ENCODE measurements at places on chromosomes 5 and 9.
A peak's percentile ranks its signal among the peaks of the same experiment; 100 is the strongest.

- DNase-seq = no peak
These were observed 43.5 kb upstream of the CAVIN4 start for GRCh38 chr9:100534401-100534800.

DNA sequence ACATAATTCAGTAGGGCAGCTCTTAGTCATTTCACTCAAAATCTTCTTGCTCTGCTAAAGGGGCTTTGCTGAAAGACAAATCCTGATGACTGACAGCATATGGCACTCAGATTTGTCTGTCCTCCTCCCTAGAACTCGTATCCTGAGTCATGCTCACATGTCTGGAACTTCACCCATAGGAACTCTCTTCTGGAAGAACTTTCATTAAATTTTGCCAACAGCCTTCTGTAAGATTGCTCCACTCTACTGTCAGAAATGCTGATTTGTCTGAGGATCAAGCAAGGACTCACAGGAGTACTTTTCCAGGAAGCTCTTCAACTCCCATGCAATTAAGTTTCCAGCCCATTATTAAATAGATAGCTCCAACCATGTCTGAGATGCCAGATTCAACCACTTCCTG is 59.8 kb upstream of the SNX2 start:
- DNase-seq = peak; percentile 38

DNA sequence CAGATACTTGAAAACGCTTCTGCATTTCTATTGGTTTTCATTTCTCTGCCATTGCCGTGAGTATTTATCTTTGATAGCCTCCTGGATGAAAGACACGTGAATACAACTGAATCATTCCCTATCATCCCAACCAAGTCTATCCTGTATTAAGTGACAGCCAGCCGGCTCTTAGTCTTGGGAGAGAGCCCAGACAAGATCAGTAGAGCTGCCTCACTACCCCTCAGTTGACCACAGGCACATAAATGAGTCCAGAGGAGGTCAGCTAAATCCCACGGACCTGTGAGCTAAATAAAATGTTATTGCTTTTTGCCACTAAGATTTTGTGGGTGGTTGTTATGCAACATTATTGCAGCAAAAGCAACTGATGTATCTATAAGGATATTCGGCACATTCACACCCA is 639.0 kb upstream of the ACO1 start:
- DNase-seq = no peak

DNA sequence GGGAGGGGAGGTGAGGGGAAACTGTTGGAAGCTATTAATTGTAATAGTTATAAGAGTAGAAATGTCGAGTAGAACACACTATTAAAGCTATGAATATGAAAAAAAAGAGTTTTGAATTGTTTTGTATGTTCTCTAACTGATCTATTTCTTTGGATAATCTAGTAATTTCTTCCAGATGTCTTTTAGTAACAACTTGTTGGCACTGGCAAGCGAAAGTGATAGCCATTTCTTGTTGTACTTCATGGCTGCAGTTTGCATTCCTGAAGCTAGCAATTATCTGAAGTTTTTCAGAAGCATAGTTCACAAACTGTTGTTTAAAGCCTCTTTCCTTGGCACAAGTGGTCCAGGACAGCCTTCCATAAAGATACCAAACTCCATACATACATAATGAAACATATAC is 49.4 kb upstream of the SPATA31C2 start:
- DNase-seq = peak; percentile 58

GRCh38 chr9:136645352-136645902 is 17.3 kb upstream of the EGFL7 start:
- no peak for DNase-seq

GRCh38 chr5:17813214-17813613 is 179.0 kb downstream of the TAF11L14 start:
- no peak for DNase-seq

DNA sequence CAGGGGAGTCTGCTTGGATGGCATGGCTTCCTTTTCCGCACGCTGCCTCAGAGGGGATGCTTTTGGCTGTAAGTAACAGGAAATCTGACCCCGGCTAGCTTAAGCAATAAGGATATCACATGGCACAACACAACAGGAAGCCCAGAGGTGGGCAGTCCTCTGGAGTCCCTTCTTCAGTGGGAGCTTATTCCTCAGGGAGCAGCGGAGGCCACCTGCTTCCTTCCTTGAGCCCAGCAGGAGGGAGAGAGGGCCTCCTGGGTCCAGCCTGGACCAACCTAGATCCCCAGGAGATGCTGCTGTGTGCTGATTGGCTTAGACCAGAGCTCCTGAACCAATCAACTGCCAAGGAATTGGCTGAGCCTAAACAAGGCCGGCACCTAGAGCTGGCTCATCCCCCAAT is 66.3 kb downstream of the C9orf50 start:
- no peak for DNase-seq

DNA sequence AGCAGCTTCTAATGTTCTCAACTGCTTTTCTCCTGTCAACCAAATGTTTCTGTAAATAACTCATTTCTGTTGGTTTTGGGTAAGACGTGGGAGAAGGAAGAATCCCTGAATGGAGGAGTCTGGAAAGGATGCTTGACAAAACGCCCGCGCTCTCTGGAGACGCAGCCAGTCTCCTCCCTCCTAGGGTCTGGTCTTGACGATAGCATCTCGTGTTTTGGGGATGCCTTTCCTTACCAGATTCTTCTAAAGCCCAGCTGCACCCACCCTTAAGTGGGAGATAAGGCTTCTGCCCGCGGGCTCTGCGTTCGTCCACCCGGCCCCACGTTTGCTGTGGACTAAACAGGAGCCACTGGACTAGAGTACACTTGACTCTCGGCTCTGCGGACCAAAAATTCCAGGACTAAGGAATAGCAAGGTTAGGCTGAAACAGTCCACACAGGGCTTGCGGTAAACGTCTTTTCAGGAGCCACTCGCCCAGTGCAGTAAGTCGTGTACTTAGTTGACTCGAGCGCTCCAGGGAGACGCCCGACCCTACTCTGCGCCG is 491 bp upstream of the CTSL start:
- peak; percentile 33 for DNase-seq

GRCh38 chr9:32906213-32906612 is 95.2 kb downstream of the APTX start:
- no peak for DNase-seq

GRCh38 chr9:18077941-18078678 is 395.8 kb upstream of the ADAMTSL1 start:
- DNase-seq = no peak

DNA sequence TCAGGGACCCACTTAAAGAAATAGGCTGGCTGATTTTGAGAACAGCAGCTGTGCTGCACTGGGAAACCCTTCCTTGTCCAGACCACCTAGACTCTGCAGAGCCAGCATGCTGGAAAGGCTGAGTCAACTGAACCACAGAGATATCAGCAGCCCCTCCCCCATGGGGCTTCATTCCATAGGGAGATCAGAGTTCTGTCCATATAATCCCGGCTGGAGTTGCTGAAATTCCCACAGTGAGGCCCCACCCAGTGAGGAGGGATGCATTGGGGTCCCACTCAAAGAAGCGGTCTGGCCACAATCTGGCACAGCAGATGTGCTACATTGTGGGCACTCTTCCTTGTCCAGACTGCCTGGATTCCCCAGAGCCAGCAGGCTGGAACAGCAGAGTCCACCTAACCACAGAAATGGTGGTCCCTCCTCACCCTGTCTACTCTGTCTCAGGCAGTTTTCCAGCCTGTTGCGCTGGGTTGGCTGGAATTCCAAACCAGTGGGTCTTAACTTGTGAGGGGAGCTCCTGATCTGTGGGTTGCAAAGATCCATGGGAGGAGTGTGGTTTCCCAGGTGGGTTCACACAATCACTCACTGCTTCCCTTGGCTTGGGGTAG is 127.1 kb downstream of the RNF180 start:
- no peak for DNase-seq

GRCh38 chr5:94218374-94218773 is 400.0 kb downstream of the KIAA0825 start:
- DNase-seq = peak; percentile 87

GRCh38 chr9:20189871-20190270 is 401.0 kb upstream of the SLC24A2 start:
- no peak for DNase-seq

DNA sequence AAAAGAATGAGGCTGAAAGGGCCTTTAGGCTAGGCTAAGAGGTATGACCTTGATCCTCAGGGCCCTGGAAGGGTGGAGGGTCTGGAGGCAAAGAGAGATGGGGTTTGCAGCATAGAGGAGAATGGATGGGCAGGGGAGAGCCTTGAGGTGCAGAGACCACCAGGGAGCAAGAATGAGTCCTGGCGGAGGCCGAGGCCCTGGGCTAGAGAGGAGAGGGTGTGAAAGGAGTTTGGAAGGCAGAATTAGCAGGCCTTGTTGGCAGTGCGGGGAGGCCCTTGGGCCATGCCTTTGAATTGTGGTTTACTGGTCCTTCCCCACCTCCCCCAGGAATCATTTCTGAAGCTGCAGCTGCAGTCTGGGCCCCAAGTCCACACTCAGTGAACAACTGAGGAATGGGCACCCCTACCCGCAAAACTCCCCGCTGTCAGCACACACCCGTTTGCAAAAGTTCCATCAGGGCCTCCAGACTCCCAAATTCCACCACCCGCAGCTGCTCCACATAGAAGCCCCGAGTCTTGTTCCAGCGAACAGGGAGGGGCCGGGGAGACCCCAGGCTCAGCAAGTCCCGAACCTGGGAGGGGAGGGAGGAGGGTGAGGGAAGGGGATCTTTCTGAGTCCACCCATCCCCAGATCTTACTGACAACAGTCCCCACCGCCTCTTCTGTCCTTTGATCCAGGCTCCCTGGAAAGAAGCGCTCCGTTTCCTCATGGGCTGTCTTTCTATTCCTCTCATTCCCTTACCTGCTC is 2.1 kb downstream of the KIF12 start:
- DNase-seq = no peak

DNA sequence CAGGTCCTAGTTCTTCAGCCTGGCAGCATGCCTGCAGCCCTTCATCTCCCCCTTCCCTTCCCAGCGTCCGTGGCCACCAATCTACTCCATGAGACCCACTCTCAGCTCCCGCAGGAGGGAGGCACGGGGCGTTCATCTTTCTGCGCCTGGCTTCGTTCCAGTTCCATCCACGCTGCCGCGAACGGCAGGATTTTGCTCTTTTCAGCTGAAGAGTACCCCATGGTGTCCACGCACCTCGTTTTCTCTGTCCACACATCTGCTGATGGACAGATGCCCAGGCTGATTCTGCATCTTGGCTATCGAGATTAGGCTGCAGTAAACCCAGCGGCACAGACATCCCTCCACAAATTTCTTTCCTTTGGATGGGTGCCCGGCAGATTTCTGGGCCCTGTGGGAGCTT is 30.5 kb upstream of the NKD2 start:
- DNase-seq = no peak

DNA sequence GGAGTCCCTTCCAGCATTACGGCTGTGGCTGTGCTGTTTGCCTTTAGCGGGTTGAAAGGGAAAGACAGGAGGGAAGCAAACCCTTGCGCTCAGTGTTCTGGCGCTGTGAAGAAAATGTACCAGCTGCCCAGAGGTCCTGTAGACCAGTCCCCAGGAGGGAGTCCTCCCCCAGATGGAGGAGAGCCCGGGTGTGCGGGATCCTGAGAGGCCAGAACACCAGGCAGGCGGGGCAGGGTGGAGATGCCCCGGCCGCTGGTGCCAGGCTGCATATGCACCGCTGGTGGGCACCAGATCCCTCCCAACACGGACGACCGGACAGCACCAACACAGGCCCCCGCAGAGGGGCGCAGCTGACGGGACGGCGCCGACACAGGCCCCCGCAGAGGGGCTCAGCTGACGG is 37.2 kb upstream of the SLC9A3 start:
- DNase-seq = no peak

DNA sequence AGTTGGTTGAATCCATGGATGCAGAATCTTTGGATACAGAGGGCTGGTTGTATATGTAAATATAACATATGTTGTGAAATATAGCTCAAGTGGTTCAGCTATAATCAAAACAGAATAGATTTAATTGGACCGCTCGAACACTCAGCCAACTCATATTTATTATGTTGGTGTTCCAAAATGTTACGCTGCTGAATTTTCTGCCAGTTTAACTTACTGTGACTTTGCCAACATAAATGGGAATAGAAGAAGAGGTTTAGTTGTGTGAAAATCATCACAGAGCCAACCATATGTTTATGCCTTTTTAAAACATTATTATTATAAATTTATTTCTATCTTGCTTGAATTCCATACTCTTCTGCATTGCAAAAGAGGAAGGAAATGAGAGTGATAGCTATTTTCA is 178.2 kb upstream of the FBXL7 start:
- no peak for DNase-seq

DNA sequence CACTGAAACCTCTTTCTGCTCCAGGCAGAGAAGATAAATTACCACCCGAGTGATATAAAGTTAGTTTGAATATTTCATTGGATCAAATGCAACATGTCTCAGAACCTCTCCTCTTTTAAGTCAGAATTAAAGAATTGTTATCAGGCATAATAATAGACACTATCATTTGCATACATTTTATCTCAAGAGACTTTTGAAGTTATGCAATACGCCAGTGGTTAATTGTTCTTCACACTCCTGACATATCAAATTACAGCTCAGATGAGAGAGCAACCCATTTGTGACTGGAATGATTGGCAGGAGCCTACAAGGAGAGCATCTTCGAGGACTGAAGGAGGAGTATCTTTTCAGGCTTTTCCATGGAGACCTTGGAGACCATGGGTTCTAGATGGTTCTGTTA is 452.2 kb downstream of the KDM4C start:
- no peak for DNase-seq

DNA sequence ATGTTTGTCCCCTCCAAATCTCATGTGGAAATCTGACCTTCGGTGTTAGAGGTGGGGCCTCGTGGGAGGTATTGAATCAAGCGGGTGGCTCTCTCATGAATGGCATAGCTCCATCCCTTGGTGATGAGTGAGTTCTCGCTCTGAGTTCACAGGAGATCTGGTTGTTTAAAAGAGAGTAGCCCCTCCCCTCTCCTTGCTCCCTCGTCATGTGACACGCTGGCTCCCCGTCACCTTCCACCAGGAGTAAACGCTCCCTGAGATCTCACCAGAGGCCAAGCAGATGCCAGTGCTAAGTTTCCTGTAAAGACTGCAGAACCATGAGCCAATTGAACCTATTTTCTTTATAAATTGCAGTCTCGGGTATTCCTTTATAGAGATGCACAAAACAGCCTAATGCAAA is 74.5 kb downstream of the RASEF start:
- no peak for DNase-seq

GRCh38 chr5:83653669-83654068 is 67.0 kb downstream of the HAPLN1 start:
- no peak for DNase-seq

- DNase-seq = peak; percentile 53
These were observed 8.6 kb downstream of the HAVCR2 start for GRCh38 chr5:157100140-157100679.

DNA sequence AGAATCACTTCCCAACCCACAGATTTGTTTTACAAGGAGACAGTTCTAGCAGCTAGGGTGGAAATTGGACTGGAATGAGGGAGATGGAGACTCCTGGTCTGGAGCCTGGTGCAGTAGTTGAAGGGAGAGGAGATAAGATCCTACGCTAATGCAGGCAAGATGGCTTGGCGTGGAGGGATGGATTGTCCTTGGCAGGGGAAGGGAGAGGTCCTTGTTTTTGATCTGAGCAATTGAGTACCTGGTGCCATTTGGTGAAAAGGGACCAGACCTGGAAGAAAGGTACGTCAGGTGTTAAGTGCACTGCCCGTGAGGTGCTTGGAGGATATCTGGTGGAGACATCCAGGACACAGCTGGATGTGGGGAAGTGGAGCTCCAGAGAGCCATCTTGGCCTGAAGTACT is 35.7 kb downstream of the ANGPTL2 start:
- DNase-seq = no peak
